ENCODE measurements at places on chromosomes 7 and 10.

GRCh38 chr10:44056206-44056605 is 328.7 kb downstream of the CXCL12 start:
- DNase-seq, result no peak

DNA sequence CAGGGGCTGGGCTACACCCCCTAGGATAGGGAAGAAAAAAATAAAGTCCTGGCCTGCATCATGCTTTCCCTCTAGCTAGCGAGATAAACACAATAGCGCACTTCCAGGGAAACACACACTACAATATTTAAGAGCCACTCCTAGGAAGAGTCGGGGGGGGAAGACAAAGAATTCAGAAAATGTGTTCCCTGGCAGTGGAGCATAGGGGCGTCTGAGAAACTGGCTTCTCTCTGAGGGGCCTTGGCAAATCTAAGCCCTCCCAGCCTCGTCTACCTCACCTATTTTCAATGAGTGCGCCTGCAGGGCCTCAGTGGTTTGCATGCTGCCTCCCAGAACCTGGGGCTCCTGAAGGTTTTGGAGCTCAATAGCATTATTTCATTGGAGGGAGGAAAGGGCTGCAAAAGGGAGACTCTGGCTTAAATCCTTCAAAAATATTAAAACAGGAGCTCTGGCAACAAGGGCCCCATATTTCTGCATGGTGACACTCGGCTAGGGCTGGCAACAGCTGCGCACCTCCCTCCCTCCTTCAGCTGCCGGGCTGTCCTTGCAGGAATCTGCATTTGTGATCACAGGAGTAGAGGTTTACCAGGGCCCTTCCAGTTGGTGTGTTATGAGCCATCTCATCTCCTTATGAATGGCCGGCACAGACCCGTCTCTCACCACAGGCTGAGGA is 10.8 kb downstream of the ANXA11 start:
- DNase-seq, result no peak

DNA sequence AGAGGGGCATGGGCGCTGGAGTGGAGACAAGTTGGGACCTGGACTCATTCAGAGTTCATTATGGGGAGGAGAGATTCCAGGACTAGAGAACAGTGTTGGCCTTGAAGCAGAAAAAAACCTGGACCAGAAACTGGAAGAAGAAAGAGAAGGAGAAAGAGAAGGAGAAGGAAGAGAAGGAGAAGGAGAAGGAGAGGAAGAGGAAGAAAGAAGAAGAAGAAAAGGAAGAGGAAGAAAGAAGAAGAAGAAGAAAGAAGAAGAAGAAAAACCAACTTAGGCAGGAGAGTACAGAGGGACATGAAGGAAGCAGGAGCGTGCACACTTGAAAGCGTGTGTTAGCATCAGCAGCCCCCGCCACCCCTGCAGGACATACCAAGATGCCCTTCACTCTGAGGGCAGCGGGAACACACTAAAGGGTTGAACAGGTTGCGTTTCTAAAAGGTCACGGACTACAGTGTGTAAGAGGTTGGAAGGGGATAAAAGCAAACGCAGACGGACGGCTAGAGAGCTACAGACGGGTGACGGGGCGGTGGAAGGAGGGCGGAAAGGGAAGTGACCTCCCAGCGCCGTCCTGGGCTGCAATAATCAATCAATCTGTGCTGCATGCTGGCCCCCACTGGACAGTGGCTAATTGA is 95.3 kb downstream of the SEC61G start:
- DNase-seq, result no peak

DNA sequence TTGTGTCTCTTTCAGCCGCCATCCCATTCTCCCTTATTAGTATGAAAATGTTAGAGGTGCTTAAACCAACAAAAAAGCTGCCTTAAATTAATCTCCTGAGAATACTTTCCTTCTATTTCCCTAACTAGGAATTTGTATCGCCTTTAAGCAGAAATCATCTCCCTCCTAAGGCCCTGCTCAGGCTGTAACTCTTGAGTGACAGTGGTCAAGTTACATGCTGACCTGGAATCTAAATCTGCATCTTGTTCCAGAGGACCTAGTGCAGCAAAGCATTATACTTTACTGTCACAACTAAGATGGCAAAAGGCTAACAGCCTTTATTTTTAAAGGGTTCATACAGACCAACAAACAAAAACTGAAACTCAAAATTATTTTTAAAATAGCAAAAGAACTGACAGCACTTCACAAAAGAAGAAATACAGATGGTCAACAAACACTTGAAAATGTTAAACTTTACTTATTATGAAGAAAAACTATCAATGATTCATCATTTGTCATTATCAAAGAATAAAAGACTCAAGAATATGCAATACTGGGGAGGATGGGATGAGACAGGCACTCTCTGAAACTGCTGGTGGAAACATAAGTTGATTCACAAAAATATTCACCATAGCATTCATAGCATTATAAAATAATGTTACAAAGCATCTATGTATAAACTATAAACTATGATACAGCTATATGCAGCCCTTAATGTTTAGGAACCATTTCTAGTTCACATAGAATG is 11.0 kb downstream of the CYREN start:
- no peak for DNase-seq

- DNase-seq, result no peak
These were observed 54.1 kb downstream of the FAM171A1 start for GRCh38 chr10:15316871-15317464.

DNA sequence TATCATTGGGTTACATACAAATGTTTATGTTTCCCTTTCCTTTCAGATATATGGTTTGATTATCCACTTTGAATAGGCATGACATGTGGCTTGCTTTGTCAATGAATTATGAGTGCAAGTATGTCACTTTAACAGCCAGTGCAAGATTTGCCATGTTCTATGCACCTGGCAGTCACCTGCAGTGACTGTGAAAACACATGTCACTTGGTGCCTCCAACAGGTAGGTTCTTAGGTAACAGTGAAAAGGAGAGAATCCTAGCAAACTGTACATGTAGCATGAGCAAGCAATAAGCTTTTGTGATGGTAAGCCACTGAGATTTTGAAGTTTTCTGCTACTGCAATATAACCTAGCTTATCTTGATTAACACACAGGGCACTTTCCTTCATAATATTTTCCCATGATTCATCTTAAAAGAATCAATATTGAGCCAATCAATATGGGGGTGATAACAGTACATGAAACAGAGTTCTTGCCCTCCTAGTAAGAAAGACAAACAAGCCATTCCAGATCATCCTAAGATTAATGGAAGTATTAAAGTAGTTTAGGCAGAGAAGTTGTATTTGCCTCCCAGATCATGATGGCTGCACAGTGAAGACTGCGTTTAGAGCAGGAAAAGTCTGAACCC is 7.9 kb upstream of the RALA start:
- no peak for DNase-seq

All from left cardiac atrium (tissue), 4 donors.